ENCODE measurements at places on chromosomes 5 and 9. TPM values are rescaled to one million over a fixed set of nuclear protein-coding genes. Genes with fewer than 3 reads are reported as not detected.

- DNase-seq = no peak
These were observed 1942.4 kb upstream of the WWC1 start for GRCh38 chr5:166349046-166349445.

- peak; percentile 44 for DNase-seq
These were observed 267.2 kb downstream of the RAB3C start for GRCh38 chr5:58849921-58850667.

DNA sequence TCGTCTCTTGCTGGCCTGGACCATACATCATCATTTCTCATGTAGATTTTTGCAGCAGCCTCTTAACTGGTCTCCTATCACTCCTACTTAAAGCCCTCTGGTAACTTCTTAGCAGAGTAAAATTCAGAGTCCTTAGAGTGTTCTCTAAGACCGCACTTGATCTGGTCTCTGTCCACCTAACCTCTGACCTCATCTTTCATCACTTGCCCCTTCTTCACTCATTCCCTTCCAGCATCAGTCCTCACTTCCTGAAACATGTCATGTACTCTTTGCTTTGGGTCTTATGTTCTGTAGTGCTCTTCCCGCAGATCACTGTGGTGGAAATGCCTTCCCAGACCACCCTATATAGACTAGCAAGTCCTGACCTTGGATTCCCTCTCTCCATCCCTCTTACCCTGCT, 9.8 kb downstream of the LARP1 start:
- DNase-seq = no peak

DNA sequence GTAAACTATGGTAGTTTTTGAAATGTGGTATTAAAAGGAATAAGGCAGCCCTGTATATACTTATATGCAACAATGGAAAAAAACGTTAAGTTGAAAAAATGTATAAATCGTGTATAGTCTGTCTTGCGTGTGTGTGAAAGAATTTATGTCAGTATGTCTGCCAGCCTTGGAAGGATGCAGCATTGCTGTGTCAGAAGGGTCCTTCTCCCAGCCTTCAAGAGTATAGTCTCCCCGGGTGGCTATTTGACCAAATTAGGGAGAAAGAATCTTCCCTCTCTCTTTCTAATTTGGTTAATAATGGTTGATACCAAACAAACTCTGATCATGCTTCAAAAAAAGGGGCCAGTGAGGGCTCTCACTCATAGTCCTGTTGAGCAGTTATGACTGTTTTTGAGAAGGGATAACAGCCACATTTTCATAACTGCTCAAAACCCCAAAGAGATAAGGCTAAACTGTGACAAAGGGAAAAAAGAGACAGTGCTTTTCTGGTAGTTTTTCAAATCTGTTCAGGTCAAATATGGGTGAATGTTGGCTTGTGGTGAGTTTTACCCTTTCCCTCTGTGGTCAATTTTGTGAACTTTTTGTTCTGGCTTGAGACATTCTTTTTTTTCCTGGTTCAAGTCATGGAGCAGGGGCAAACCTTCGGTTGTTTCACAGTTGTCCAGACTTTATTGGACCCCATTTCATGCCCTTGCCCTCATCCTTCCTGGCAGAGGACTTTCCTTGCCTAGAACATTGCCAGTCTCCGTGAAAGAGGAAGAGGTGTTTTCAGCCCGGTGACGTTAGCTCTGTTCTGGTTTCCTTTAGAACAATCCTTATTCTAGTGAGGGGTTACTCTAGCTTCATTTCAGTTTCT, 21.0 kb downstream of the SNX30 start:
- no peak for DNase-seq

- no peak for DNase-seq
These were observed 282.3 kb upstream of the TUT7 start for GRCh38 chr9:86636519-86636918.

GRM6 gene
- not detected for total RNA-seq

DNA sequence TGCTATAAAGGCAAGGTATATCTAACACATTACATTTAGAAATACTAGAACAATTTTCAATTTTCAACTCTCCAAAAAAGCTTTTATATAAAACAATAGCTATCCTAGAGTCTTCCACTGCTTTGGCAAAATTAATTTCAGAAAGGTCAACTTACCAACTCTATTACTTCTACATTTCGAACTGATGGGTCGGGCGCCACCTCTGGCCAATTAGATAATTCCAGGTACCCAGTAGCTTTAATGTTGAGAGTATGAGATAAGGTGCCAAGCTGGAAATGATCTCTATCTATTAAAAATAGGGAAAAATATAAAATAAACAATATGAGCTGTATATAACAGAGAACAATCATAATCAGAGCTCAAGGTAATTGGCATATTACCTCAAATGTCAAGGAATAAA, 166.6 kb downstream of the AP3B1 start:
- DNase-seq = no peak

DNA sequence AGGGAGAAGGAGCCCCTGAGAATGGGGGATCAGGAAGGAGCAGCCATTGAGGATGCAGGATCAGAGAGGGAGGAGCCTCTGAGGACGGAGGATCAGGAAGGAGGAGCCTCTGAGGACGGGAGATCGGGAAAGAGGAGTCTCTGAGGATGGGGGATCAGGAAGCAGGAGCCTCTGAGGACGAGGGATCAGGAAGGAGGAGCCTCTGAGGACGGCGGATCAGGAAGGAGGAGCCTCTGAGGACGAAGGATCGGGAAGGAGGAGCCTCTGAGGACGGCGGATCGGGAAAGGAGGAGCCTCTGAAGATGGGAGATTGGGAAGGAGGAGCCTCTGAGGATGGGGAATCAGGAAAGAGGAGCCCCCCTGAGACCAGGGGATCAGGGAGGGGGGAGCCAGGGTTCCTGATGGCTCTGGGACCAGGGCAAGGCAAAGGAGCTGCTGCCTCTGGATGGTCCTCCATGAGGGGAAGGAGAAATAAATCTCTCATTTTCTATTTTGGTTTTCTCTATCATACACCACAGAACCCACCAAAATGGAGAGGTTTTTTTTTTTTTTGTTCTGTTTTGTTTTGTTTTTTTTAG, 22.6 kb upstream of the SARDH start:
- no peak for DNase-seq

DNA sequence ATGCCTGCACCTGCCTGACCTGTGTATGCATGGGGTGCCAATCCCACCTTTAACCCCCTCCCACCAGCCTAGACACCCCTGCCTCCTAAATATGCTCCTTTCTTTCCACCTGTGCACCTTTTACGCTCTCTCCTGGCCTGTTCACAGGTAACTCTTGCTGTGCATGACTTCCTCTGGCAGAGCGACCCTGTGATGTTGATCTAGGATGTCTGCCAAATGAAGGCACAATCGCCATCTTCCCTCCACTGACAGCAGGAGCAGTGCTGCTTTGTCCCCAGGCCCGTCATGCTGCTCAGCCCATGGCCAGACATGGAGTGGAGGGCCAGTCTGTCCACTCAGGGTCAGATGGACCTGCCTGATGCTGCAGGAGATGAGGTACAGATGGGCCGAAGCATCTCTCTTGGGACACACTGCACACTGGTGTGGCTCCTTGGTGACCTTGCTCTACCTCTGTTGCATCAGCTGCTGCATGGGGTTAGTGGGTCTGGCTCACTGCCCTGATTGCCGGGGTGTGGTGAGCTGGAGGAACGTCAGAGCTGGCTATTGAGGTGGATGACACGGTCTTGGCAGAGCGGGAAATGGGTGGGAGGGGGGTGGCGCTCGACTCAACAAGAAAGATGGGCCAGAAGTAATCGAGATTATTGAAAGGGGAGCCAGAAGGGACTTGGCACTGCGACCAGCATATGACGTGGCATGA, 101.7 kb upstream of the PITX1 start:
- no peak for DNase-seq

KCNT1 gene
- total RNA-seq = not detected

DNA sequence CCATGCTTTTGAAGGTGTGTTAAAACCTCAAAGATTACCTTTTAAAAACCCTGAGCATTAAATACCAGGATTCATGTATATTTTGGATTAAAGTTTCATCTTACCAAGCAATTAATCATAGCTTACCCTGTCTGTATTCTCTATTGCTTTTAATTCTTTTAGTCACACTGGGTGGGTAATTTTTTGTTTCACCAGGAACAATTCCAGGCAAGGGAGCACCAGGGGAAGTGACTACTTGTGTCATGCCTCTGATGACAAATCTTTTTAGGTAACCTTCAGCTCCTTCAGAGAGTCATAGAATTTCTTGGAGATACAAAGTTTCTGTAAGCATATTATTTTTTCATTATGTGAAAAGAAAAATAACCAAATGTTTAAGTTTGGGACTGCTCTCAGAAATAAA, 33.4 kb upstream of the ANXA1 start:
- DNase-seq = peak; percentile 39

PCDHB5 gene
- 0.28 TPM for total RNA-seq

GRCh38 chr9:31597977-31598376, 786.5 kb upstream of the ACO1 start:
- DNase-seq = no peak

DNA sequence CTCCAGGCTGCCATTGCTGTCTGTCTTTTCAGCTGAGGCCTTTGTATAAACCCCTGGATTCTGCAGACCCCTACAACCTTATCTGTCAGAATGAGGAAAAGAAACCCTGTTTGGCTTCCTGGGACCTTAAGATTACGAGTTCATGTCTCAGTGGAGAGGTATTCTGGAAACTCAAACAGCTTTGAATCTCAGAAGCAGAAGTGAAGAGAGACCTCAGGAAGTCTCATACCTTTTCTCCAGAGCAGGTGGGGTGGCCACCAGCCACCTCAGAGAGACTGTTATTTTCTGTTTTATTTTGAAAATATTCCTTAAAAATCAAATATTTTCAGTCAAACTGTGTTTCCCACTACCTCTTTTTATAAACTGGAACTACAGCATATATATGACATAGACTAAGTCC, 457.5 kb downstream of the TMEM232 start:
- no peak for DNase-seq

DNA sequence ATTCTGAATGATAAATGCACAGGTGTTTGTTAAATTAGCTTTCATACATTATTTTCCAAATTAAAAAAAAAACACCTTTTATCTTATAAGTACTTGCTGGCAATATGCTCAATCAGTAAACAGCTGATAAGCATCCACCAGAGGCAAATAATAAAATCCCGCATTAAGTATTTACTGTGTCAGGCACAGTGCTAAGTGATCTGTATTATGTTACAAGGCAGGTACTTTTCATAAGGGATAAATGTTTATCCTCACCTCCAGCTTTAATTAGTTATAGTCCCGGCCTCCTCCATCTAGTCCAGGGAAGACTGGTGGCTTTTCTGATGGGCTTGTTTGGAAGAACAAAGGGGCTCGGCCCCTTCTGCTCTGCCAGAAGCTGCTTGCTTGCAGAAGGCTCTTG, 40.1 kb downstream of the PFDN1 start:
- DNase-seq = no peak

DNA sequence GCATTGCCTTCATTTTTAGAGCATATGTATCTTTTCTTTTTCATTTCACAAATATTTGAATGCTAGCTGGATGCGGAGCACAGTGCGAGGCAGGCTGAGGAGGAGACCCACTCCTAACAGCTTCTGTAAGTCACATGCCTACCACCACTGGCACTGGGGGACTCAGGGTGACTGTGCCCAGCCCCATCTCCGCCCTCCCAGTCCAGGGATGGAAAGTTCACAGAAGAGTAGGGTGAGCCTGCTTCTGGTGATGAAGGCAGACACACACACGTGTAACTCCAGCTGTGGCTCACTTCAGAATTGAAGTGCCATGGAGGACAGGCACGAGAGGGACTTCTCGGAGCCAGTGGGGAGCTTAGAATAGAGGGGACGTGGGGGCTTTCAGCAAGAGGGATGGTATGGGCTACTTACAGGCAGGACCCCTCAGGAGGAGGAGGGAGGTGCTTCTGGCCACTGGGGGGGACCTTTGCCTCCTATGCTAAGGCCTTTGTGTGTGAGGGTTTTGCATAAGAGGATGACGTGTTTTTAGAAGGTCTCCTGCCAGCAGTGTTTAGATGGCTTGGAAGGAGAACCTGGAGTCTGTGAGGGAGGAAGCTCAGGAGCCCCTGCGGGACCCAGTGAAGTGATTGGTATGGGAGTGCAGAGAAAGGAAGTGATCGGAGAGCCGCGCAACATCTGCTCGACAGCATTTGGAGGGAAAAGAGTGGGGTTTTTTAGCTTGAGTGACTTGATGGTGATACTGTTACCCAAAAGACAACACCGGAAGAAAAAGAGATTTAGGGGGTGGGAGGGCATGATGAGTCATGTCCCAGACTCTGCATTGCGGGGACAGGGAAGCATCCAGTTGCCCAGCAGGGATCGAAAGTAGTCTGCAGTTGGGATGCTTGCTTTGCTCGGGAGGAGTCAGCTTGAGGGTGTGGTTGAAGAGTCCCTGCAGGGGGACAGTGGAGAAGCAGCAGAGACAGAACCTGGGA, 163.5 kb upstream of the OTULINL start:
- no peak for DNase-seq

SYK gene
- total RNA-seq = not detected

GRCh38 chr5:33114361-33114760, 326.4 kb upstream of the TARS1 start:
- DNase-seq = no peak

OBP2B gene
- total RNA-seq = not detected

- peak; percentile 46 for DNase-seq
These were observed 63.9 kb downstream of the MAT2B start for GRCh38 chr5:163569284-163569683.

KCTD16 gene
- total RNA-seq = 0.49 TPM

SLC25A51 gene
- 36.2 TPM for total RNA-seq

DNA sequence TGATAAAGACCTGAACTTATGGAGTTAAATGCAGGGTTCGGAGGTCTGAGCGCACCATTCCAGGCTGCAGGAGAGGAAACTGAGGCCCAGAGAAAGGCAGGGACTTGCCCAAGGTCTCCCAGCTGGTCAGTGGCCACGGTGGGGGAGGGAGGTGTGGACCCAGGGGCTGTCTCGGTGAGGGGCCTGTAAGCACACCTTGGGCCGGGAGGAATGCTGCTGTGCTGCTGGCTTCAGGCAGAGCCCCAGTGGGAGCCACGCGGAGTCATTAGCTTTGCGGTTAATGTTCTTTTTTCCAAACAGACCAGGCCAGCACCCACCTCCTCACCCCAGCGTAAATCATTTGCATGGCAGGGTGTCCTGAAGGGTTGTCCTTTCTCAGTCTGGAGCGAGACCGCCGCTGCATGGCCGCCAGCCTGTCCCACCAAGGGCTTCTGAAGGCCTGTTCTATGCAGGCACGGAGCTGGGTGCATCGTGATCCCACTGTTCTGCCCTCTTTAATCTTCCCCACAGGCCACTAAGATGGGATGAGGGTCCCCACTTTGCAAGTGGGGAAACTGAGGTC, 35.9 kb downstream of the NEURL1B start:
- no peak for DNase-seq

GRCh38 chr5:95746722-95747679, 15.9 kb downstream of the RHOBTB3 start:
- no peak for DNase-seq

GRCh38 chr5:139561655-139562451, 714 bp downstream of the UBE2D2 start:
- peak; percentile 61 for DNase-seq

GRCh38 chr9:31983895-31984294, 400.5 kb upstream of the ACO1 start:
- DNase-seq = no peak

All from endothelial cell of umbilical vein (primary cell).